ENCODE measurements at places on chromosomes 6 and 20.

GRCh38 chr20:1825938-1826445, 69.2 kb upstream of the SIRPA start:
- no peak for DNase-seq

GRCh38 chr6:140766999-140767398, 1365.7 kb upstream of the GJE1 start:
- no peak for DNase-seq

DNA sequence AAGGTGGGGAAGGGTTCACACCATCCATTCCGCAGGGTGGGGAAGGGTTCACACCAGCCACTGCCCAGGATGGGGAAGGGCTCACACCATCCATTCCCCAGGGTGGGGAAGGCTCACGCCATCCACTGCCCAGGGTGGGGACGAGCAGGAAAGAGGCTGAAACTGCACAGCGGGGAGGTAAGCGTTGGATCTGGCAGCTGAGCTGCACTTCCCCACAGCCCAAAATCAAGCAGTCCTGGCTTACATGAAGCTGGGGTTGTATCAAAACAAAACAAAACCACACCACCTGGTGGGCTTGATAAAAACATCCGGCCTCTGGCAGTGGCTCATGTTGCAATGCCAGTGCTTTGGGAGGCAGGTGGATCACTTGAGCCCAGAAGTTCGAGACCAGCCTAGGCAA, 268.5 kb downstream of the TAF4 start:
- DNase-seq: no peak

DNA sequence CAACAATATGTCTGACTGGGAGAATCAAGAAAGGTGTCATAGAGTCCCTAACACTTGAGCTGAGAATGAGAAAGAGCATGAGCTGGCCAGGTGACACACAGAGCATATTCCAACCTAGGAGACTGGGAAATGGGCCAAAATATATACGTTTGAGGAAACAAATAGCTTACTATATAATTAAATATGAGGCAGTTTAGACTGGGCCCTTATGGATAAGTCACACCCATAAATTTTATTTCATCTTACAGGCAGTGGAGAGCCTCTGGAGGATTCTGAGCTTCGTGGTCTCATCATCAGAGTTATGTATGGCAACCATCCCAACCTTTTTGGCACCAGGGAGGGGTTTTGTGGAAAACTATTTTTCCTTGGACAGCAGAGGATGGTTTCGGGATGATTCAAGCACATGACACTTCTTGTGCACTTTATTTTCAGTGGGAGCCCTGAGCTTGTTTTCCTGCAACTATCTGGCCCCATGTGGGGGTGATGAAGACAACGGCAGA, 12.9 kb upstream of the NQO2 start:
- DNase-seq: no peak

GRCh38 chr6:34674268-34674639, 22.3 kb downstream of the ILRUN start:
- no peak for DNase-seq

DNA sequence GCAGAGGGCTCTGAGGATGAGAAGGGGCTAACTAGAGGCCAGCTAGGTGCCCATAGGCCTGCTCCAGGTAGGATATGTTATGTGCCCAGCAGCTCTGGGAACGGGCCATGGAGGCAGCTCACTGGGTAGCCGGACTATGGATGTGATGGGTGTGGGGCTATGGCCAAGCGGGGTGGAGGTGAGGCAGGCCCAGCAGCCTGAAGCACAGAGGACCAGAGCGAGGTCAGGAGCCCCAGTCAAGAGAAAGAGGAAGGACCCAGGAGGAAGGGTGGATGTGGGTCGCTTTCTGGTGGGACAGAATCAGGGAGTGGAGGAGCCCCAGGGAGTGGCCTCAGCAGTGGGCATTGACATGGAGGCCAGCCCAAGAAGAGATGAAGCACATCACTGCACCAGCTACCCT, 117.9 kb upstream of the MLN start:
- DNase-seq: no peak

- no peak for DNase-seq
These were observed 12.8 kb downstream of the FASTKD5 start for GRCh38 chr20:3146732-3147341.

DNA sequence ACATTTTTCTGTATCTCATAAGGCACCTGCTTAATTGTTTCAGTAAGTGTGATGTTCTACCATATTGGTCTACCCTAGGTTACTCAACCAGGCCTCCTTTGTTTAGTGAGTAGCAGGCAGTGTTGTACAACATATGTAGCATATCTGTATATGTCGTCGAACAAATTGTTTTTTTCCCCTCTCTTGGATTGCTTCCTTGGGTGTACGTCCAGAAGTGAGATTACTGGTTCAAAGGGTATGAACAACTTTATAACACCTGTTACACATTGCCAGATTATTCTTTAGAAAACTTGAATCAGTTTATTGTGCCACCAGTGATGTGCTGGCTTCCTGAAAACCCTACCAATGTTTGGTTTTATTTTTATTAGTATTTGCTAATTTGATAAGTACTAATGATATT, 14.7 kb downstream of the SLC16A10 start:
- DNase-seq: no peak

DNA sequence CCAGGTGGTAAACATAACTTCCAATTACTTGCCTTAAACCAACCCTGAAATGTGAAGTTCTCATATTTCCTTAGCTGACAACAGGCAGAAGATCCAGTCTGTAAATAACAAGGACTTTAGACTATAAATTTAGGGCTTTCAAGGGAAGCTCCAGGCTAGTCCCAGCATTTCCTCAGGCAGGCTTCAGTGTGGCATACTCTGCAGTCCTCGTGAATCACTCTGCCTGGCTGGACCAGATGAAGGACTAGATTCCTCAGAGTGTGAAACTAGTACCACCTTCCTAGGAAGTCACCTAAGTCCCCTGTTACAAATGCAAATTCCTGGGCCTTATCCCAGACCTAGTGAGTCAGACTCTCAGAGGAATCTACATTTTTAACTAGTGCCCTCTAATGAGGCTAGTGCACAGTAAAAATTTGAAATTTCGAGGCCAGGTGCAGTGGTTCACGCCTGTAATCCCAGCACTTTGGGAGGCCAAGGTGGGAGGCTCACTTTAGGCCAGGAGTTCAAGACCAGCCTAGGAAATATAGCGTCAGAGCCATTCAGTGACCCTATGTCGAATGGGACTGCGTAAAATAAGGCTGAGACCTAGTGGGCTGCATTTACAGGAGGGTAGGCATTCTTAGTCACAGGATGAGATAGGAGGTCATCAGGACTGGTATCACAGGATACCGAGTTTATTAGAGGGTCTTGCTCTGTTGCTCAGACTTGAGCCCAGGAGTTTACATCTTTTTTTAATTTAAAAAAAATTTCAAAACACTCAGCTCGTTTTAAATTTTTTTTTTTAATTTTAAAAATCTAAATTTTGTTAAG, 279.6 kb upstream of the JARID2 start:
- no peak for DNase-seq

GRCh38 chr6:111267764-111268333, 180.5 kb downstream of the SLC16A10 start:
- DNase-seq: no peak

DNA sequence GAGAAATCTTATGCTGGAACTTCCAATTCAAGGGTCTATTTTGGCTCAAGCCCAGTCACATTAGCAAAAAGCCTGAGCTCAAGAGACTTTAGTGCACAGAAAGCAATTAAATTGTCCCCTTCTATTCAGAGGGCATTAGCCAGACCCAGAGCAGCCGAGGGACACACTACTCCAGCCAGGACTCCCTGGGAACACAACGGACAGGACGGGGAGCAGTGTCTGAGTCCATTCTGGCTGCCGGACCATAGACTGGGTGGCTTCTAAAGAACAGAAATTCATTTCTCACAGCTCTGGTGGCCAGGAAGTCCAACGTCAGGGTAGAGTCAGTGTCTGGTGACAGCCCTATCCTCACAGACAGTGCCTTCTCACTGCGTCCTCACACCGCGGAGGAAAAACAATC, 78.4 kb downstream of the PRND start:
- DNase-seq: no peak

Measured in stimulated activated CD8-positive, alpha-beta memory T cell treated with anti-CD3 and anti-CD28 coated beads, Interleukin-15, amount 100 ng/mL, for 48 hours (primary cell).